ENCODE measurements at places on chromosomes 6 and 20.

- DNase-seq: no peak
These were observed 21.3 kb downstream of the PRKN start for GRCh38 chr6:162706232-162706631.

DNA sequence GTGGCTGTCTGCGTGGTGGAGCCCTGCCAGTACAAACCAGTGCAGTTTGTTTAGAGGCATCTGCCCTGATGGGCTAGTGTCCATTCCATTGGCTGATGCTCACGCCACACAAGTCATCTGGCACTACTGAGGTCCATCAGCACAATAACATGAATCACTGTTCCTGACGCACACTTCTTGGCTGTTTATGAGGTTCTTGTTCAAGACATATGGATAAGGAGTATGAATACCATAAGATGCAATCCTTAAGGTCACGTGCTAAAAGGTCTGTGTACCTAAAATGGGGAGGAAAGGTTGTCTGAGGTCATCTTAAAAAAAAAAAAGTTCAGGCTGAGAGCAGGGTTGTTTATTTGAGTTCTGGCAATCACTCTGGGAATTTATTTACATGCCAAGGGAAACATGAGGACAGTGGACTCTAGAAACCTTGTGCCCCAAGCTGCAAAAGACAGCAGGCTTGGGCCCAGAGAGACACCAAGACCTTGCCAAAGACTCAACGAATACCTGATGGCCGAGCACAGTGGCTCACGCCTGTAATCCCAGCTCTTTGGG, 54.1 kb upstream of the SHLD1 start:
- no peak for DNase-seq

- no peak for DNase-seq
These were observed 30.5 kb upstream of the RIPK1 start for GRCh38 chr6:3037638-3038365.

- no peak for DNase-seq
These were observed 27.6 kb upstream of the CGA start for GRCh38 chr6:87122477-87122876.

GRCh38 chr6:5302995-5303622, 41.8 kb downstream of the FARS2 start:
- DNase-seq: peak; percentile 76

- DNase-seq: peak; percentile 73
These were observed 67.8 kb downstream of the RNF182 start for GRCh38 chr6:13992417-13993055.

DNA sequence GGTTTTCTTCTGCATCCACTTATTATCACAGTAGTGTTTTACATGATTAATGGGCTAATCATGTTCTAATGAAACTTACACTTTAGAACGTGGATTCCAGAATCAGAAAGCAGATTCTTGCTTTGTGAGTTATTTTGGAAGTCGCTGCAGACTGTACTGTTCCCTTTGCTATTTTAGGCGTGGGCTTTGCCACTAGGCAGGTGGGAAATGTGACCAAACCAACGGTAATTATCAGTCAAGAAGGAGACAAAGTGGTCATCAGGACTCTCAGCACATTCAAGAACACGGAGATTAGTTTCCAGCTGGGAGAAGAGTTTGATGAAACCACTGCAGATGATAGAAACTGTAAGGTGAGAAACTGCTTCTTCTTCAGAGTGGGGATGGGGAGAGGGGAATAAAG, 598 bp downstream of the FABP7 start:
- DNase-seq: no peak

DNA sequence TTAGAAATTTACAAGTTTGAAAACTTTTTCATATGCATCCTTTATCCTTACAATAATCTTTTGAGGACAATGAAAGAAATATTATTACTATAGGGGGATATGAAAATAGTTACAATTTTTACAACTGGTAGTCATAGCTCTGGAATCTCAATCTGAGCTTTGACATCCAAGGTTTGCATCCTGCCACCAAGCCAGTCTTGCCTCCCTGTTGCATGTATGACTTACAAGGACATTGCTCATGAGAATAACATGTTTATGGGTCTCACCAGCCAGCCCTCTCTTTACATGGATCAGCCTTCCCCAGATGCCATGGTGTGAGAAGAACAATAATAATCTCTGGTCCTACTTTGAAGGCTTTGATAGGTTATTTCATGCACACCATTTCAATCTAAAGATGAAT, 67.5 kb downstream of the THEMIS start:
- DNase-seq: no peak

DNA sequence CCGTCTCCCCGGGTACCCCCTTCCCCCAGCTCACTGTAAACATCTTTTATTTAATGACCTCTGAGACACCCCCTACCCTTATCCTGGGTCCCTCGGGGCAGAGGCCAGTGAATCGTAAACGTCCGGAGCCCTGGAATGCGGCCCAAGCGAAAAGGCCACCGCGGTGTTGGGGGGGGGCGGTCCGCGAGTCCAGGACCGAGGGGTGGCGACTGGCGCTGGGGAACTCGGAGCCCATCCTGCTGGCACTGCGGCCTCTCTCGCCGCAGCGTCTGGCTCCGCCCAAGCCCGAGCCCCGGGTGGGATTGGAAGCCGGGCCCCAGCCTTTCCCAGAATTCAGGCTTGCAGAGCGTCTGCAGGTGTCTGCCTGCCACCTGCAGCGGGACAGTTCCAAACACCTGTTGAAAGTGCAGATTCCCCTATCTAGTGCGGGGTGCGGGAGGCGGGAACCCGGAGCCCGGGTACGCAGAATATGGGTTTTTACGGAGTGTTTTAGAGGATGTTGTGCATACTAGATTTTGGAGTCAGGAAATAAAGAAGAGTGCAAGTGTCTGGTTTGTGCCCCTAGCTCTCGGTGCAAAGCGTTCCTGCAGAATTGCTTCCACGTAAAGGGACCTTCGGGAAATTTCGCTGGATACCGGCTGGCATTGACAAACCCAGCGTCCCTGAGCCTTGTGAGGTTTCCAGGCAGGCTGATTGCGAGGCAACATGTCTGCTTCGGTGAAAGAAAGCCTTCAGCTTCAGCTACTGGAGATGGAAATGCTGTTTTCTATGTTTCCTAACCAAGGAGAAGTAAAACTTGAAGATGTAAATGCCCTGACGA, 800 bp downstream of the RWDD2A start:
- peak; percentile 61 for DNase-seq

DNA sequence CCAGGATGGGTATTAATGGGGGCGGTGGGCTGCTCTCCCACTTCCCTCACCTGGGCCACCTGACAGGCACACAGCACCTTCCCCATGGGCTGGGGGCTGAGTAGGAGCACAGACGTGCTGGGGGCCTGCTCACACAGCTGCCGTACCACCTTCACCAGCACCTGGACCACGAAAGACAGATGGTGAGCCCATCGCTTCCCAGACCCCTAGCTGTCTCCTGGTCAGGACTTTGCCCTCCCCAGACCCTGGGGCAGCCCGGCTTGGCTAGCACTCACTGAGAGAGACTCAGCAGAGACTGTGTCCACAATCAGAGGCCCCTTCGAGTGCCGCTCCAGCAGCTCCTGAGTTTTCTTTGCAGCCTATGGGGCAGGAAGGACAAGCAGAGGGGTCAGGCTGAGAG, 12.0 kb downstream of the AARS2 start:
- no peak for DNase-seq

- no peak for DNase-seq
These were observed 58.5 kb downstream of the SCAF8 start for GRCh38 chr6:154791556-154792317.

DNA sequence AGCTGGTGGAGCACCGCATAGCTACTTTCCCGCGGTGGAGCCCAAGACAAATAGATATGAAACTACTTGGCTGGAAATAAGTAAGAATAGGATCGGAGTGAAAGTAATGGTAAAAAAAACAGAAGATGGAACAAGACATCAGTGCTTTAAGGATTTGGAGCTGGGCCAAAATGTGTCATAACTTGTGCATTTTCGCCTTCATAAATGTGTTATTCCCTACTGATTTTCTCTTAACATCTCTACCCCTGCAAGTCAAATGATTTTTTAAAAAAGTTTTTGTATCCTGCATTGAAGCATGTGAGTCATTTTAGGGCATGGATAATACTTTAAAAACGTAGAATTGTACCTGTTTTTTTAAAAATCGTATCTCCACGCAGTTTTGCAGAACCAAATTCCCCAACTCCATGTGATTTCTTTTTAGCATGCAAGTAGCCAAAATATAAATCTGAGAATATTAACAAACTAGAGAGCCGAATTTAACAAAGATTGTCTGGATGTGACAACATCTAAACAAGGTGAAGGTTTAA, 882 bp upstream of the FAM184A start:
- DNase-seq: peak; percentile 33

DNA sequence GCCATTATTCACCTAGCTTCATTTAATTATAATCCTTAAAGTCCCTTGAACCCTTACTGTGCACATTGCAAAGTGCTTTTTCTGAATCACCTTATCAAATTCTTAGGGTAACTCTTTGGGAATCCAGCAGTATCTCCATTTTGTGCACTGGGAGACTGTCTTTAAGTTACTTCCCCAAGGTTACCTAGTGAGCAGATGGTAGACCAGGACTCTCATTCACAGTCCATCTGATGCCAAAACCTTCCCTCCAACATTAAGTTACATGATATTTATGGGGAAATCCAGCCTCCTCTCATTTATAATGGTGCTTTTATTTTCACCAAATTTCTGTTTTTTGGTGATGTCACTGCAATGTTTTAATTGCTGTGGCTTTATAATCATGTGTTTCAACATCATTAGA, 75.7 kb downstream of the NCOA7 start:
- DNase-seq: no peak

- peak; percentile 85 for DNase-seq
These were observed 108.1 kb upstream of the SCP2D1 start for GRCh38 chr20:18705490-18705889.

GRCh38 chr6:89310929-89311328, 4.2 kb downstream of the GABRR2 start:
- peak; percentile 82 for DNase-seq

DNA sequence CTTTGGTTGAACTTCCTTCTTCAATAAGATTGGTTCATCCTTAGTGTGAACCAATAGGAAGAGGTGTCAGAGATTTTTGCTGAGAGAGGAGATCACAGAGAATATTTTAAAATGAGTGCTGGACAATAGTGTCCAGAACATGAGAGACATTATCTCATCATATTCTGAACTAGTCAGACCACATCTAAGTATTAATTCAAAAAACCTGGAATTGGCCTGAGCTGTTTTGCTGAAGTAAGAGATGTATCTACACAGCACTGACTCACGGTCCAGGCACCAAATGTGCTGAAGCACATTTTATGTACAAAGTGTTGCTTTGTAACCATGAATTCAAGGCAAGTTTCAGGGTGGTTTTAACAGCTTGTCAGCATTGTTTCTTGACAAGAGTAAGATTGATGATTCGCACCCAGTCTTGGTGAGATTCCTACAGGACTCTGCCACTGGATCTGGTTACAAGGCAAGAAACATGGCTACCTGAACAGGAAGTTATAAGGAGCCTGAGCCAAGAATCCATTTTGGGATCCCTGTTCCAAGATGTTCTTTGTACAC, 178.2 kb upstream of the HEY2 start:
- no peak for DNase-seq

GRCh38 chr20:50673466-50674137, 17.7 kb downstream of the RIPOR3 start:
- DNase-seq: peak; percentile 94

All from kidney tubule cell (primary cell).